Stimulated activated CD4-positive, alpha-beta T cell treated with anti-CD3 and anti-CD28 coated beads, Interleukin-2, amount 100 ng/mL, for 24 hours (primary cell): ENCODE measurements at places on chromosomes 3 and 15.

DNA sequence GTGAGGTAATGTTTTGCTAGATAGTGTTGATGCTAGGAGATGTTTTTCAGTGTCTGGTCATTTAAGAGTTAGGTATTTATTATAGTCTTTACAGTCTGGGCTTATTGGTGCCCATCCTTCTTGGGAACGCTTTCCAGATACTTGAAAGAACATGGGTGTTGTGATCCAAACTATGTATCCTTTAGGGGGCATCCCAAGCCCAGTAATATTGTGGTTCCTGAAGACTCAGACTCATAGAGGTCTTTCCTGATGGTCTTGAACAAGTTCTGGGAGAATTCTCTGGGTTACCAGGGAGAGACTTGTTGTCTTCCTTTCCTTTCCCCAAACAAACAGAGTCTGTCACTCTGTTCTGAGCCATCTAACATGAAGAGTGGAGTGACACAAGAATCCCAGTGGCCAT is 99.7 kb upstream of the LRRC3B start:
- DNase-seq: no peak

DNA sequence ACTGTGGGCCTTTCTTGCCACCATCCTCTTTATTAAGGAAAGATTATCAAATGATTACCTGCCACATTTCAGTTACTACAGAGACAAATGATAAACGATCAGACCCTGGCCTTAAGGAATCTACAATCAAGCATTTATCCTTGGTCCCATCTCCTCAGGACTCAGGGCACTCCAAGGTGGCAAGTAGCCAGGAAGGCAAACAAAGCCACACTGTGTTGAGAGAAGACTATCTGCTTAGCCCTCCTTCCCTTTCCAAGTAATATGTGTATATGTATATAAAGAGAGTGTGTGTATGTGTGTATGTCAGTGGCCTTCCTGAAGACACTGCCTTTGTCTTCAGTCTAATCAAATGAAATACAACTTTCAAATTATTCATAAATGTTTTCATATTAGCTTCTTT is 490.1 kb upstream of the ATP11B start:
- no peak for DNase-seq

GRCh38 chr3:140449413-140450256 is 228.2 kb upstream of the TRIM42 start:
- DNase-seq: no peak

DNA sequence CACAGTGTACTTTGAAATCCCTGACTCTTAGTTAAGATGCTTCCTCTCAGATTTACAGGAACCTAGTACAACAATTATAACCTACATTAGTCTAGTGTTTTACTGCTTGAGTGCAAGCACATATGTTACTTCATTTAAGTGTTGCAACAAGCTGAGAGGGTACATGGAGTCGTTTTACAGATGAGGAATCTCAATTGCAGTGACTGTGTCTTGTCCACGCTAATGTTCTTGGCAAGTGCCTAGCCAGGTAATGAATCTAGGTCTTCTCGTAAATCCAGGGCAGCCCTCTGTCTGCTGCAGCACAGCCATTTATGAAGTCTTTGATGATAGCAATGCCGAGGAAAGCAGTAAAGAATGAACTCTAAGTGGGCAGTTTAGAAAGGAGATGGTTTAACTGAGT is 384.4 kb upstream of the ARPP21 start:
- DNase-seq: no peak

DNA sequence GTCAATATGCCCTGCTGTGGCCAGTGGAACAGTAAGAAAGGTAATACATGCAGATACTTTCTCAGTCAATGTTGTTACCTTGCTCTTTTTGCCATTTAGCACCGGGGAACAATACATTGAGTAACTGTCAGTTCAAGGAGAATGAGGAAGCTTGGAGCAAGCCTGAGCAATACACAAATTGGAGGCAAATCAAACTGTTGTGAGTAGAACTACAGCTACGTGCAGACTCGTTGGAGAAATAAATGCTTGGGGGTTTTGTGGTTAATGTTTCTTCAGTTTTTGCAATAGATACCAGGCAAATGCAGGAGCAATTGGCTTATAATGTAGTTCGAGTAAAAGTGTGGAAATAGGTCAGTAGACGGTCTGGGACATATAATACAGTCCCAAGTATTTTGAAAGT is 587.3 kb upstream of the ROBO1 start:
- DNase-seq: no peak
